Stimulated activated CD4-positive, alpha-beta T cell treated with anti-CD3 and anti-CD28 coated beads, Interleukin-15, amount 100 ng/mL, for 1 hour (primary cell): ENCODE measurements at places on chromosomes 5 and 9.

- DNase-seq = no peak
These were observed 761 bp upstream of the DNAJC25 start for GRCh38 chr9:111630182-111630963.

DNA sequence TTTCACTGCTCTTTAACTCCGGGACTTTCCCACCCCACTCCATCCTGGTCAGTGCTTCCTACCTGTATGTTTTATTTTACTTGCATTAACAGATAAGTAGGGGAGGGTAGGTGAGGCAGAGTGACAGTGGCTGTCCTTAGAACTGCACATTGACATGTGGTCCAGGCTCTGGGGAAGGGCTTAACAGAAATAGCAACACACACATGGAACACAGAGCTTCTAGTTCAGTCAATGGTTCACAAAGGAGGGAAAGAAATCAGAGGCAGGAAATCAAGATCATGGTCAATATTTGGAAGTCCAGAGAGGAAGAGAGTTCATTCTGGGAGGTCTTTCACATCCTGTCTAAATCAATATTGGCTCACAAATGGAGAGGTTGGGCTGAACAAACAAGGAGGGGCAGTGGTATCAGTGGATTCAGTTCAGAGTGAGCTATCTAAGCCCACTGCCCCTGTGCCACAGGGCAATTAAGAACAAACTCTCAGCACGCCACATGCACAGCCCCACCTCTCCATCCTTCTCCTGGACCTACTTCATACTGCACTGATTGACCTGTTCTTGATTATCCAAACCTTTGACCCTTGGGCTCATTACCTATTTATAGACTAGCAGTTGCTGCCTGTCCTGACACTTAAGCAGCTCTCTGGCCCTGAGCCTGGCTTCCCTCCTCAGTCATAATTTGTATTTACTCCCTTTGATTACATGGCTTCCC, 6.2 kb upstream of the VPS13A start:
- no peak for DNase-seq

GRCh38 chr5:62309107-62309506, 3.1 kb downstream of the KIF2A start:
- no peak for DNase-seq

DNA sequence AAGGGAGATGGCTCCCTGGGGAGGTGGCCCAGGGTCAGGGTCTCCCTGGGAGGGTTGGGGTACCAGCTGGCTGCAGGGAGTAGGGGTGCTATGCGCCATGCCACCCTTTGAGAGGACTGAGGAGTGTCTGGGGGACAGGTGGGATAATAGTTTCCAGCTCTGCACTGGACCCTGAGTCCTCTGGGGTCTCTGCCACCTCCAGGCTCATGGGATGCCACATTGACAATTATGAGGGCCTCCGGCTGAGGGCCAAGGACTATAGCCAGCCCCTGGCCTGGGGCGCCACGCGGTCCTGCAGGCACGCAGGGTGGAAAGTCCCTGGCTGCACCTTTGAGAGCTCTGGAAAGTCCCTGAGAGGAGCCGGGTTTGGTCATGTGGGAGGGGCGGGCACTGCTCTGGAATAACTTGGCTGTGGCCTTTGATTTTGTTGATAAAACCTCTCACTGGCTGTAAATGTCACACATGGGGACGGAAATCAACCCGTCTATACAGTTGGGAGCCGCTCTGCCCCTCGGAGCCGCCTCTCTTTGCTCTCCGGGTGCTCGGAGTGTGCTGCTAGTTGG, 16.0 kb downstream of the TRAF2 start:
- DNase-seq = peak; percentile 67

DNA sequence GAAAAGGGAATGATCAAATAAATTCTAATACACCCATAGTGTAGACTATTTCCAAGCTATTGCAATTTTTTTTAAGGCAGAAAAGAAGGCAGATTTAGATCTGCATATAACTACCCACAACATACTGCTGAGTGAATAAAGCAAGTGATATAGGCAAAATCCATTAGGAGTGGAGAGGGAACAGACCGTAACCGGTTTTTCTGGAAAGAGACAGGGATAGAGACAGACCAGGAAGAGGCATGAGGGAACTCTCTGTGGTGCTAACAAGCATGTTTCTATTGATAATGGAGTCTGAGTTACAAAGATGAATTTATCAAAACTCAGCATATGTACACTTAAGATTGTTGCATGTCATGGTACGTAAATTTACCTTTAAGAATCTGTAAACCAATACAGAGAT, 14.5 kb downstream of the ZDHHC21 start:
- no peak for DNase-seq

- no peak for DNase-seq
These were observed 51.5 kb upstream of the NKD2 start for GRCh38 chr5:956941-957747.

GRCh38 chr9:99373912-99374311, 151.8 kb downstream of the SEC61B start:
- DNase-seq = no peak

- no peak for DNase-seq
These were observed 142.7 kb downstream of the C5orf15 start for GRCh38 chr5:133825631-133826289.

- no peak for DNase-seq
These were observed 124.7 kb upstream of the VLDLR start for GRCh38 chr9:2496934-2497333.

DNA sequence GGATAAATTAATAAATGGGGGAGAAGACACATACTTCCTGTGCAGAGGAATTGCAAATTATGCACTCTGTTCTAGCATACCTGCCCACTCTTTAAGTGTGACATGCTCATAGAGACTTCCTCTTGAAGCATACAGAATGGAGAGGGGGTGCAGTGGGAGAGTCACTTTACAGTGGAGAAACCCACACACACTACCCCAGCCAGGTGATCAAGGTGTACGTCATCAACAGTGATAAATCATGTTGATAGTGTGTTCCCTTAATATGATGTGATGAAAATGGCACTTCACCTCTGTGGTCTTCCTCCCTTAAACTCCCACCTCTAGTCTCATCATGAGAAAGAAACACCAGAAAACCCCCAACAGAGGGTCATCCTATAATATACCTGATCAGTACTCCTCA, 110.0 kb downstream of the SH3GL2 start:
- DNase-seq = no peak

DNA sequence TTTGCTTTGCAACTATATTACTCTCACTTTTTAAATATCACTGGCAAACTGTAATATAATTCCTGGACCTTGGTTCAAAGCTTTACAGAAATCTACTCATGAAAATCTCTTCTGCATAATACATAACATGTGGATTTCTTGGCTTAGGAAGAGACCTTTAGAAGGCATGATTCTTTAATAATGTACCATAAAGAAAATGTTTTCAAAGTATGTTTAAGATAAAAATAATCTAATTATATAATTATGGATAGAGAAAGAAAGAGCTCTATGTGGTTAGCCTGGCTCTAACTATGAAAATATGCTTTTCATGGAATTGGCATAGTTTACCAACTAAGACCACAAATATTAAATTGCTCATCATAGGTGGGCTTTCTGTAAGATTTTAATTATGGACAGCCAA, 817.8 kb downstream of the TLE1 start:
- no peak for DNase-seq

DNA sequence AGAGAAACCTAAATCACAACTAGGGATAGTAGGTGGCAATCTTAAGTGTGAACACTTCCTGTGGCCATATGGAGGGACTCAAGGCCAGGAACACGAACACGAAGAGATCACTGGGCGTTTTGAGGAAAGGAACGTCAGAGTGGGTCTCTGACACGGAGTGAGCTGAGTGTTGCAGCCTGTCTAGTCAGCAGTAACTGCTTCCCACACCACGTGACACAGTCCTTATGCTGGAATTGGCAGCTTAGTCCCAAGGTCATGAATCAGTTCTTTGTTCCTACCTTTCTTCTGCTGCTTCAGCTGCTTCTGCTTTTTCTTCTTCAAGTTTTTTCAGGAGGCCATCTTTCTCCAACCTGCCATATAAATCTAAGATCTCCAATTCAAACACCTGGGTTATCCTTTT, 18.2 kb downstream of the SPACA9 start:
- no peak for DNase-seq

GRCh38 chr5:23242891-23243290, 264.5 kb upstream of the PRDM9 start:
- no peak for DNase-seq

DNA sequence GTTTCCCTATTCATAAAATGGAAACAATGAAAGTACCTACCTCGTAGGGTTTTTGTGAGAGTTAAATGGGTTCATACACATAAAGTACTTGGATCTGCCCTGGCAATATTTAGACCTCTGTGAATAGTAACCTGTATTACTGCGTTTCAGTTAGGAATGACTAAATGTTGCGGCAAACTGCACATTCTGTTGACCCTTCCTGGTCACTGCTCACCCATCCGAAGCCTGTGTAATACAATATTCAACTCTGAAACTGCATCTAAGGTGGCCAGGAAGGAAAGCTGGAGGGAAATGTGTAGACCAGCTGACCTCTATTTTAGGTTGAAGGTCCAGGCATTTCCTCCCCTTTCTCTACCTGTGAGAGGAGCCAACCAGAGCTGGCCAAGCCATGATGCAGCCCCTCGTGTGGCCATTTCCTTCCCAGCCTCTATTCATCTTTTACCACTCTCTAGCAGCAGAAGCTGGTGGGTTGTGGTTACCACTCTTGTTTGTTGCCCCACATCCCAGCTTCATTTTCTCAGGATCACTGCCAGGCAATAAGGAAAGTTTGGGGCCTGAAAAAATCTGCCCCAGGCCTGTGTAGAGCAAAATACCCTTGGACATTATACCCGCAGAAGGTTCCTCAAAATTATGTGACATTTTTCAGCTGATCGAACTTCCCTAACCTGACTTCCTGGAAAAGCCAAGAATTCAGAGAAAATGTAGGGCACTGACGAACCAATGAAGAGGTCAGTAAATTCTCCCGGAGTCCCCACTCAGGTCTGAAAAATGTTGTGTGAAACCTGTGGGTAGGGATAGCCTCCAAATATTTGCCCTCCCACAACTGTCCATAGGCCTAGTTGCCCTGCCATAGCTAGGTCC, 20.5 kb upstream of the PDCD1LG2 start:
- no peak for DNase-seq

DNA sequence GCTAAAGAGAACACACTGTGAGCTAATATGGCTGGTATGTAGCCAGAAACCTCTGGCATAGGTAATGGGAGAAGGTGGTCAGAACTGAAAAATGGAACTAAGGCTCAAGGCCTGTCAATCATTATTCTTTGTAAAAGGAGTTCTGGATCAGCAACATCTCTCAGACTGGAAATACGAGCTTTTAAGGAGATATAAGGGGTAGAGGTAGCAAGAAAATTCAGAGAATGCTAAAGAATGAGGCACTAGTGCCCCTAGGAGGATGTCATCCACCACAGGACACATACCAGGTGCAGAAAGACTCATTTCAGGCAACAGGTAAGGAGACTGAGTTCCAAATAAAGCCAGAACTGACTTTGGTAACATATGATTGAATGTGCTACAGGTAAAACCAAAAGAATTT, 18.9 kb upstream of the MOCS2 start:
- DNase-seq = no peak

DNA sequence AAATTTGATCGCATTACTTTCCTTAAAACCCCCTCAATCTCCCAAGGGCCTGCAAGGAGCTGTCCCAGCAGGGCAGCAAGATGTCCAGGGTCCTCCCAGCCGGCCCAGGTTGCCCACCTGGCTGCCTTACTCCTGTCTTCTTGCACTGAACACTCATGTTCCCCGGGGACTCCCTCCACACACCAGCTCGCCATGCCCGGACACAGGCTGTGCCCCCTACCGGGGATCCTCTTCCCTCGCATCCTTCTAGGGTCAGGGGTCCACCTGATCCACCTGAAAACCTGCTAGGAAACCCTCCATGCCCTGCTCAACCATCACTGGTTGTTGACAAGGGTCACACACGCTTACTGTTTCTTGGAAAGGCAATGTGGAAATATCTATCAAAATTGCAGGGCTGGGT, 172.0 kb upstream of the MSX2 start:
- no peak for DNase-seq

GRCh38 chr5:128586848-128587247, 48.8 kb upstream of the FBN2 start:
- no peak for DNase-seq

DNA sequence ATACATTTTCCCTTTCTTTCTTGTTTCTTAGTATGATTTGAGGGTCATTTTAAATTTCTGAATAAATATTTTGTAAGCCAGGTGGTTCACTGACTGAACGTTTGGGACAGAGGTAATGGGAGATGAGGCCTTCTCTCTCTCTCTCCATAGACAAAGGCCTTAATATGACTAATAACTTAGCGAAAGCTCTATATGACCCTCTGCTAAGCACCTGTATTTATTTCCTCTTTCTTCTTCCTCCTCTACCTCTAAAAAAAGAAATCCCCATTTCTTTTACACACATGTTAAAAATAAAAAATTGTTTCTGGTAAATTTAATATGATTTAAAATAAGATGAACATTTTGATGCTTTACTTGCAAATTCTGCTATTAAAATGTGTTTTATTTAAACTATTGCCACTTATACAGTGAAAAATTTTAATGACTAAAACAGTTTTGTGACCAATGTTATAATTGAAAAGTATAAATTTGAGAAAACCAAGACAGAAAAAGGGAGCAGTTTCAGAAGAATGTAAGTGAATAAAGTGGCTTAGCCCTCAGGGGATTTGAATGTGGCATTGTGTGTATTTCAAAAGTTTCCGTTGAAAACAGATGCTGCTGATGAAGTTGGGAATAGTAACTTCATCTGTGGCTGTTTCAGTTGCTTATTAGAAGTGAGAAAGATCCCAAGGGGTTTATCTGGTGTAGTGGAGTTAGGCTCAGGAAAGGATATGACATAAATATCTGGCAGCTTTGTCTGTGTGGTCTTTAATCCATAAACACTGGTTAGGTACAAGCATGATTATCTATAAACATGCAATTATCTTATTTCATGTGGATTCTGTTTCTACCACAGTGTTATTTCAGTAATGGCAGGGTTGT, 128.6 kb upstream of the GRHPR start:
- no peak for DNase-seq

GRCh38 chr9:80673496-80673895, 1015.9 kb downstream of the TLE1 start:
- DNase-seq = no peak

DNA sequence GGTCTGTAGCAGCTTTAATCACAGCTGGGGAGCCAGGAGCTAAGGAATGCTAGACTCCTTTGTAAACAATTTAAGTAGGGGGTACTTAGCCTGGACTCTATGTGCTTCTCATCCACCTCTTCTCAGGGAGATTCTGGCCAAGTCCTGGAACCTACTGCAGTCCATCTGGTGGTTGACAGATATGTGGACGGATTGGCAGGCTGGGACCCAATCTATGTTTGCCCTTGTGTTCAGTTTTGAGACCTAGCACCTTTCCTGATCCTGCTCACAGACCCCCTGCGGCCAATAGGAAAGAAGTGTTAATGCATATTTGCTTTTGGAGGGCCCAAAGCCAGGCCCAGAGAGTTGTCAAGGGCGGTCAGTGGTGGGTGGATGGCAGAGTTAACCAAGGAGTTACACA, 6.4 kb downstream of the SLC22A5 start:
- no peak for DNase-seq

DNA sequence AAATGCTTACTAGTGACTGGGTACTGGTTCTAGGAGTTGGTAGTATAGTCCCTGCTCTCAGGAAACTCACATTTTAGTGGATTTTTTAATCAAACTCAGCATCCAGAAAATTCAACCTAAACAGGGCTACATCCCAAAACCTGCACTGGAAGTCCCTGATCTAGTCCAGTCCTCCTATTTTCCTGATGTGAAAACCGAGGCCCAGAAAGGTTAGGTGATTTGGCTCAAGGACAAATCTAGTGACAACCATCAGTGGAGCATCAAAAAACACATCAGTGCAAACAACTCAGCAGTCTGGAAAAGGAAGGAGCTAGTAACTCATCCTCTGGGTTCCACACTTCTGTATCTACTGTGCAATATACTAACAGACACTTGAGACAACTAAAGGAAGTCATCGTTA, 38.2 kb downstream of the SERINC5 start:
- no peak for DNase-seq

GRCh38 chr9:134136118-134136995, 475 bp downstream of the WDR5 start:
- DNase-seq = no peak
